ENCODE measurements at places on chromosomes 3 and 15. TPM values are rescaled to one million over a fixed set of nuclear protein-coding genes. Genes with fewer than 3 reads are reported as not detected.

- peak; percentile 31 for DNase-seq
Observed at GRCh38 chr3:48595526-48596121, 495 bp upstream of the COL7A1 start.

DNA sequence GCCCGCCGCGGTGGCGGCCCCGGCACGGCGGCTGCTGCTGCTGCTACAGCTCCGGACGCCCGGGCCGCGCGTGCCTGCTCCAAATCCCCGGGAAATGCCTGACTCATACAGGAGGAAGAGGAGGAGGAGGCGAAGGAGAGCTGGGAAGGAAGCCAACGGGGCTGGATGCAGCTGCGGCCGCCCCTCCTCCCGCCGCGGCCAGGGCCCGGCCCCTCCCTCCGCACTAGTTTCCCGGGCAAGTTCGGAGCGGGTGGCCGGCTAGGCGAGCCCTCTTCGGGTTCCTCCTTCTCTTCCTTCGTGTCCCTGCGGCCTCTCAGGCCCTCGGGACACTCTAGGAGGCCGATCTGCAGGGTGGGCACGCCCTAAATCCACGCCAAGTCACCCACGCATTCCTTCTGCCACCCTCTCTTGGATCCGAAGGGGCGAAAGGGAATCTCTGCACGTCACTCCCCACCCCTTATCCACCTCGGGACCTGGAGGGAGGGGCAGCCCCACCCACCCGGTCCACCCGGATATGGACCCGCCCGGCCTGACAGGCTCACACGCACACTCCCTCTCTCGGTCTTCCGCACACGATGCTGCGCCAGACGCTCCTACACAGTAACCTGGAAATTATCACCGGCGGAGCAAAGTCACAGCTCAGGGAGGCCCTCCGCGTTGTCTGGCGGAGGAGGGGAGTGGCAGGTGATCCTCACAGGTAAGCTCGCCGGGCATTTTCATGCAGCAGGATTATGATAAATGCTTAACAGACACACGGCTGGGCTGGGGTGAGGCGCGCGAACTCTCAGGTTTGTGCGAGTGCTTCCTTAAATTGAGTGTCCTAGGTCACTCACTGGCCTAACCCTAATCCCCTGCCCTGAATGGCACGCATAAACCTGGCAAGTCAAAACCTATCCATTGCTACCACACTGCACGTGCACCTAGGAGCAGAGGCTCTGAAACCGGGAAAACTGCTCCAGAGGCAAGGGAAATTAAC is at the start of the genes OSBPL10 and ZNF860:
TSS of gene OSBPL10 (minus strand) at position 57 of the 976 bp plus-strand sequence. CDS start 83 bp downstream, outside the sequence.
TSS of gene ZNF860 (plus strand) at position 545 of the 976 bp plus-strand sequence. CDS start 7,330 bp downstream, outside the sequence.
- peak; percentile 78 for DNase-seq

DNA sequence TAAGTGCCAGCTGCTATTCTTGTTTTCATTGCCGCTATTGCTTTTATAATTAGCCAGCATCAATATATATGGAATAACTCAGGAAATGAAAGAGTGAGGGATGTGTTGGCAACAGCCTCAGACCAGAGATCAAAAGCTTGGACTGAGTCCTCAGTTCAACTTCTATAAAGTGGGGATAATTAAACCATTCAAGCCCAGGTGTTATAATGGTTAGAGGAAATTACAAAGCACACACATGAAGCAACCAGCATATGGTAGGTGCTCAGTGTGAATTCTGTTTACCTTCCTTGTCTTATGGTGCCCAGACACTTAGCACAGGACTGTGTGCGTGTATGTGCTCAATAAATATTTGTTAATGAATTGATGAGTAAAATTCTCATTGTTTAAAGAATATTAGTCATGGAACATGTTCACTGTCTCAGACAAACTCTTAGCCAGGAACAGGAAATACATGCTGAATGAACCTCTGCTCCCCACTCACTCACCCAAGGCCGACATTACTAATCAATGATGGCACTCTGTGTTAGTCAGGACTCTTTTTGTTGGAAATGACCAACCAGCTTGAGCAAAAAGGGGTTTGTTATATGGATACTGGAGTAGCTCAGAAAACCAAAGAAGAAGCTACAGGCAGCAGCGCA is 16.7 kb upstream of the CCDC174 start:
- DNase-seq, result no peak

DNA sequence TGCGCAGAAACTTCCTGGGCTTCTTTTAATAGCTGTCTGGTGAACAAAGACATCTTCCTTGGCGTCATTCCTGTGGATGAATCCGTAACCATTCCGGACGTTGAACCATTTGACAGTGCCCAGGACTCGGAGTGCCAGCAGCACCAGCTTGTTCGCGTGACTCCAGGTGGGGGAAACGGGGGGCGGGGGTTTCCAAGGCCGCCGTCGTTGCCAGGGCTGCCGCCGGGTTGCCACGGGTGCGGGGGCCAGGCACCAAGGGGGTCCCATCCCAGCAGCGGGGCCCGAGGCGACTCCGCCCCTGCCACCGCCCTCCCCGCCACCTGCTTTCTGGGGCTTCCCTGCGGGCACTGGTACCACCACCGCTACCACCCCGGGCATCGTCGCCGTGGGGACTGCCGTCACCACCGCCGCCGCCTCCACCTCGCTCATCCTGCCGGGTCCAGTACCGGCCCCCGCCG is 22.8 kb downstream of the RGMA start:
- no peak for DNase-seq

DNA sequence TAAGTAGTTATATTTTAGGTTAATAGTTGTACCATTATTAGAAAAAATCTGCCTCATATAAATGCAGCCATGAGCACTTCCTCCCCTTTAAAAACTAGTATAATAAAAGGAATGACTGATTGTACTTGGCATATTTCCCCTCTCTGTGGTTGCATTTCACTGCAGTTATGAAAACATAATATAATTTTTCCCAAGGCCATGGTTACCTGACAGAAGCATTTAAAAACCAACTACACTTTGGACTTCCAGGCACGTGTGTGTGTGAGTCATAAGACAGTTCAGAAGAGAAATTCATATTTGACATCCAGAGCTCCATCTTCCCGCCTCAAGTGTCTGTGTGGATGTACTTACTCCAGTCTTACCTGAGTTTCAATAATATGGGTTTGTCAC is 828.2 kb upstream of the CFAP20DC start:
- no peak for DNase-seq

DNA sequence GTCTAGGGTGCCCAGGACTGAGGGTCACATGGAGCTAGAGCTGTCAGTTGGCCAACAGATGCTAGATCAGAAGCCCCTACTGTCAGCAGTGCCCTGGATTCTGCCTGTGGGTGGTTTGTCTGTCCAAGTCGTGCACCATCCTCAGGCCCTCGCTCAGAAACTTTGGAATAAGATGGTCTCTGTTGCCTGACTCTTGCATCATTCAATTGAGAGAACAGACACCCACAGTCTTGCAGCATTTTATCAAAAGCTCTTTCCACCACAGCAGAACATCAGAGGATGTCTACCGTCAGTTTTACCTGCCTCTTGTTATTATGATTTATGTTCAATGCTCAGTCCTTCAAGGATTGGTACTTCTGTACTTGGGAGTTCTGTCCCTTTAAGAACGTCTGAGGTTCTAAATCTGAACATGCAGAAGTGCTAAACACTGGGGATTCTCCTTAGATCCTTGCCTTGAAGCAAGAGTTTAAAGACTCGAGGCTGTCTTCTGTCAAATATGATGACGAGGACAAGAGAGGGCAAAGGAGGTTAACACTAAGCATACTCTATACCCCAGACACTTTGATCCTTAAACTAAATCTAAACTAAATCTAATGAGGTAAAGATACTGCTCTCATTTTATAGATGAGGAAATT is 4.8 kb downstream of the AQP9 start:
- DNase-seq, result no peak

DNA sequence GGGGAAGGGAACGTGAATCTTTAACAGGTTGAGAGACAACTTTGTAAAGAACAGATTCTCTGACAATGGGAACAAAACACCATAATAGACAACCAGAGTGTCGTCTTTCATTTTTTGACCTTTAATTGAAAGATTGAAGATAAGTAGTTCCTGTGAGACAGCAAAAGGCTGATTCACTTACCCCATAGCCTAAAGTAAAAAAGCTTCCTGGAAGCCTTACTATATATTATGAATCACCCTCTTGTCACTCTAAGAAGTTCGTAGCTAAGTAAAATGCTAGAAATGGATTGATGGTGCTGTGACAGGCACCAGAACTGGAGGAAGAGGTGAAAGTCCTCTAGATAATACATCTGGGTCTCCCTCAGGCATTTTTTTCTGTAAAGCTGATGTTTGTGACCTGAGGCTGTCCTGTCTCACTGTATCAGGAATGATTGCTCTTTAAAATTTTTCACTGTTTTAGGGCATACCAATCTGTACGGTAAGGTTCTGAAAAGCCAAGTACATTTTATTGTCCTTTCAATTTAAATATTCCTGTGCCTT is 824.6 kb upstream of the SEMA6D start:
- DNase-seq, result no peak

- DNase-seq, result no peak
Observed at GRCh38 chr3:88141458-88142083, 8.2 kb upstream of the C3orf38 start.

GRCh38 chr3:123188058-123188457 is 13.7 kb upstream of the SEC22A start:
- DNase-seq, result no peak

DNA sequence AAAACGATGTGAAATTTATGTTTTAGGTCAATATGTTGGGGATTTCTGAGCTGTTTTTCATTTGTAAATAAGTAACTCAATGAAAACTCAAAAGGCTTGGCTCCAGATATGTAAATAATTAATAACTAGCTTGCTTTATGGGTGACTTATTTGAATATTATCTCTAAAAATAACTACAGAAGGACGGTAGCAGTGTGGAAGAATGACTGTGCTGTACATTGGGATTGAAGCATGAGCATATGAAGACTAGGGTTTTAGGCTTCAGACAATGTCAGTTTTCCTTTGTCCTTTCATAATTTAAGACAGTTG is 343.9 kb downstream of the GRM7 start:
- DNase-seq, result no peak

- DNase-seq, result no peak
Observed at GRCh38 chr3:185732782-185733181, 92.1 kb downstream of the IGF2BP2 start.

DNA sequence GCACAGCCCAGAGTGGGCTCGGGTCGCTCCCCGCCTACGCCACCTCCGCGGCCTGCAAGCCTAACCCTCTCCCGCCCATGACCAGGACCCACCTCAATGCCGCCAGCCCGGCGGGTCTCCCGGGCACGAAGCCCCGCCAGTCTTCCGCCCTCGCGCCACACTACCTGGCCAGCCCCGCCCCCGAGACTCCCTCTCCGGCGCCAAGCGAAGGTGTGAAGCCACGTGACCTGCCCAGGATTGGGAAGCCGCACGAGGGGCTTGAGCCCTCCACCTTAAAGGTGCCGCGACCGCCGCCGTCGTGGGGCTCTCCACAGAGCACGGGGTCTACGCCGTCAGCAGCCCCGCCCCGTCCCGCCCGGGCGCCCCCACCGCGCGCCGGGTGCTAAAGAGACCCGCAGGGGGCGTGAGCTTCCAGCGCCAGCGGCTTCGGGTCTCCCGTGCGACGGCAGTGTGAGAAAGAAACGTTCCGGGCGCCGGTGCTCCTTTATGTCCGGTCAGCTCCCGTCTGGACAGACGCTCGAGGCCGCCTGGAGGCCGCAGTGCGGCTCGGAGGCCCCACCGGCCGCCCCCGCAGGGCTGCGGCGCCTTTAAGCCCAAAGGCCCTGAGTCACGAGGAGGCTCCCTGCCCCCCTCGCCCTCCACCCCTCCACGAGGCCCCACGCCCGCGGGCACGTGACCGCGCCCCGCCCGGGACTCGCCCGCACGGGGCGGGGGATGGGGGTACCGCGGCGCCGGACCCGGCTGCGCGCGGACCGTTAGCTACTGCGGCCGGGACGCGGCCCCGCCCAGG is at the start of gene CPEB1:
TSS of gene CPEB1 (minus strand) at position 319 of the 790 bp plus-strand sequence. CDS start 18,904 bp downstream, outside the sequence.
- DNase-seq, result no peak

GRCh38 chr3:151009981-151010380 is 37.5 kb upstream of the CLRN1 start:
- no peak for DNase-seq

DNA sequence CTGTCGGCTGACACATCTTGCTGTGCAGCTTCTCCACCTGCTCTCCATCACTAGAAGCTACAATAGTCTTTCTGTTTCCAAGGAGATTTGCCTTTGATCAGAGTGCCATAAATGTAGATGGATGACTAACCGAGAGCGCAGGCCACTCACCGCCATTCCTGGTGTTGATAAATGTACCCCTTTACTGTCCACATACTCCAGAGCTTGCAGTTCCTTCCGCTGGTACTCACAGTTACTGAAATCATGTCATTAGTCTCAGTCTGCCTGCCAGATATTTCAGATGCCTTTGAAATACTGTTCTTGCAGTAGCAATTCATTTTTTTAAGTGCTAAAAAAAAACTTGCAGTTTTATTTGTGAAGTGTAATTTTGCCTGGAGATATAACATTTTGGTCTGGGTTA is 72.3 kb downstream of the BLM start:
- DNase-seq, result no peak

DNA sequence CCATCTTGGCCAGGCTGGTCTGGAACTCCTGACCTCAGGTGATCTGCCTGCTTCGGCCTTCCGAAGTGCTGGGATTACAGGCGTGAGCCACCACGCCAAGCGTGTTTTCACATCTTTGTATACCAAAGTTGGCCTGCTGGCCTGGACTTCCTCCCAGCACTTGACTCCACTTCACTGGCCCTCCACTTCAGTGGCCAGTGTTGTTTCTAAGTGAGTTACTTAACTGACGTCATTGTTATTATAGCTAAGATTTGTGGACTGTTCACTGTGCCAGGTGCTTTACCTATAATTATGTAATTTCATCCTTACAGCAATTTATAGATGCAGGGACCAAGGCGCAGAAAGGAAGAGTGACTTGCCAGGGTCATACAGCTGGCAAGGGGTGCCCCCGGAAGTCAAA is 52.0 kb downstream of the HRH1 start:
- DNase-seq, result no peak

GRCh38 chr3:195570912-195571311 is 12.8 kb downstream of the APOD start:
- no peak for DNase-seq

GRCh38 chr3:71225951-71226564 is 357.5 kb downstream of the FOXP1 start:
- no peak for DNase-seq

DNA sequence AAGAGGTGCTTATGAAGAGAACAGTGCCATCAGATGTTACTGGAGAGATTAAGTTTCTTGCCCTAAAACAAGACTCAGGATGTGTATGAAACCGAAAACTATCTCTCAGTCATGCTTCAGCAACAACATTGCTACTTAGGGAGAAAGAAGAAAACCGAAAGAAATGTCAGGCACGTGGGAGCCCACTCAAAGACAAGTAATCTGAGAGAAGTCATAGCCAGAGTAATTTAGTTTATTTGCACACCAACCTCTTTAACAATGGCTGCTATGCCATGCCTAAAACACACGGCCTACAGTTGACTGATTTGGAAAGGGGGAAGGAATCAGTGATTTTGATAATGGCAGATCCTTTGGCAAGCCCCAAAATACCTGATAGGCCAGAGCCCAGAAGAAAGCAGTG is 162.9 kb downstream of the TIGIT start:
- DNase-seq, result no peak

TNK2 gene
- polyA plus RNA-seq, result 33.8 TPM

EFHB gene
- polyA plus RNA-seq, result 2.5 TPM

PTX3 gene
- polyA plus RNA-seq, result 4.5 TPM

TRPC1 gene
- polyA plus RNA-seq, result 14.4 TPM

TTLL13 gene
- polyA plus RNA-seq, result 0.45 TPM

CCR3 gene
- polyA plus RNA-seq, result not detected

RPL39L gene
- 18.6 TPM for polyA plus RNA-seq

ANKUB1 gene
- polyA plus RNA-seq, result 0.52 TPM

GOLGA8G gene
- polyA plus RNA-seq, result 0.08 TPM

Data from left kidney (tissue), 8 donors.